ENCODE measurements at places on chromosomes 2 and 18.

- no peak for DNase-seq
Observed at GRCh38 chr2:100140582-100140981, 1.8 kb downstream of the AFF3 start.

GRCh38 chr2:222701721-222702131, 30.3 kb downstream of the MOGAT1 start:
- DNase-seq: no peak

DNA sequence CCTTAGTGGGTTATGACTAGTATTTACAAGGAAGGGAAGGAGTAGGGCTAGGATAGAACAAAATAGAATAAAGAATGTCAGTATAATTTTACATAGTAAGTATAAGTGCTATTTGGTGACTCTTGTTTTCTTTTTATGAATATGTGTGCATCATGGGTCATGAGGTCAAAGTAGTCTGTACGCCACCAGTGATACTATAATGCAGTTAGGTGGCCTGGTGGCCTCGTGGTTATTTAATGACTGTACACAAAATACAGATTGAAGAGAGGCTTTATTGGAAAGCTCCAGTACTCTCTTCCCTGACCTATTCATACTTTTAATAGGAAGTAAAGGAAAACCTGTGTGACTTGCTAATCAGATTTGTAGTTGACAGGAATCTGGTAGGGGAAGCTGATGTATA, 27.3 kb downstream of the CAB39 start:
- no peak for DNase-seq

DNA sequence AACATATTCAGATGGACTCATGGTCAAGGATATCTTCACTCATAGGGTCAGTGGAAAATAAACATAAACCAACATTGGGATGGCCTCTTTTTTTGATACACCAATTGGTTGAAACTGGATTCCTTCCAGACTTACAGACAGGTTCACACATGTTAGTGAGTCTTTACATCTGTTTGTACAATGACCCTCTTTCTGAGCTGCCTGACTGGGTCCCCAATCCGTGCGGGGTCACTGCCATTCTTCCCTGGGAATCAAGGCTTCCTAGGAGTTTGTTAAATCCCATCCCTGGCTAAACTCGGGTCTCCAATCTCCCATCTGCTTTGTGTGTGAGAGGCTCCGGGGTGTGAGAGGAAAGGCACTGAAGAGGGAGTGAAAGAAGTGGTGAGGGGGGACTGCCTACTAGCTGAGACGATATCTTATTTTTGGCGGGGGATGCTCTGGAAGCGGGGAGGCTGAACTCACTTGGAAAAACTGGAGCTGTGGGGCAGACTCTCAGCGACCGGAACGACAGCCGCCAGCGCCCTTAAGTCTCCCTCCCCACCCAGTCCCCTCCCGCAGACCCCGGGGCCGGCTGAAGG, 487 bp downstream of the STARD6 start:
- no peak for DNase-seq

GRCh38 chr2:72427022-72427861, 279.6 kb upstream of the CYP26B1 start:
- DNase-seq: no peak

GRCh38 chr2:6863792-6864191, 1.9 kb downstream of the CMPK2 start:
- DNase-seq: no peak

DNA sequence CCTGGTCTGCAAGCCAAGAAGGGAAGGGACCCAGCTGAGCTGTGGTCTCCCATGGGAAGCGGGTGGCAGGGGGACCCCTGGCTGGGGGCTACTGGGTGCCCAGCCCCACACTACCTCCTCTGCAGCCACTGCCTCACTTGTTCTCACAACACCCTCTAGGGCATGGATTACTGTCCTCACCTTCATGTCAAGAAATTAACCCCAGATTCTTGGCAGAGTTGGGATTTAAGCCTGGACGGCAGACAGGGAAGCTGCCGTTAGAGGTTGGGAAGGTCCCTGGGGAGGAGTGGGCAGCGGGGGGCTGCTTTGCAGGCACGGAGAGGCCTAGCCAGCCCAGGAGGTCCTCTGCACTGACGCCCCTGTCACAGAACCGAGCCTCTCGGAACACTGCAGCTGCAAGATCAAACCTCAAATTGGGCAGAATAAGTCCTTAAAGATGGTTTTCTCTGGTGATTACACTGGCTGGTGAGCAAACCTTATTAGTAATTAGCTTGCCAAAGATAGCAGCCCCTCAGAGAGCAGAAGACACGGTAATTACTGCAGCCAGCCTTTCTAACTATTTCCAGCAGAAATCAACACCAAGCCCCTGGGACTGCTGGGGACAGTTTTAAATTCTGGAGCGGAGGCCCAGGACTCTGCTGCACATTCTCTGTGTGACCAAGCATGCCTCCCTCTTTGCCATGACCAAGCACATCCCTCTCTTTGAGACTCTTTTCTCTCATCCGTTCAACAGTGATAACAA, 35.9 kb downstream of the KCNF1 start:
- no peak for DNase-seq

GRCh38 chr18:10361660-10362059, 92.8 kb upstream of the APCDD1 start:
- no peak for DNase-seq

DNA sequence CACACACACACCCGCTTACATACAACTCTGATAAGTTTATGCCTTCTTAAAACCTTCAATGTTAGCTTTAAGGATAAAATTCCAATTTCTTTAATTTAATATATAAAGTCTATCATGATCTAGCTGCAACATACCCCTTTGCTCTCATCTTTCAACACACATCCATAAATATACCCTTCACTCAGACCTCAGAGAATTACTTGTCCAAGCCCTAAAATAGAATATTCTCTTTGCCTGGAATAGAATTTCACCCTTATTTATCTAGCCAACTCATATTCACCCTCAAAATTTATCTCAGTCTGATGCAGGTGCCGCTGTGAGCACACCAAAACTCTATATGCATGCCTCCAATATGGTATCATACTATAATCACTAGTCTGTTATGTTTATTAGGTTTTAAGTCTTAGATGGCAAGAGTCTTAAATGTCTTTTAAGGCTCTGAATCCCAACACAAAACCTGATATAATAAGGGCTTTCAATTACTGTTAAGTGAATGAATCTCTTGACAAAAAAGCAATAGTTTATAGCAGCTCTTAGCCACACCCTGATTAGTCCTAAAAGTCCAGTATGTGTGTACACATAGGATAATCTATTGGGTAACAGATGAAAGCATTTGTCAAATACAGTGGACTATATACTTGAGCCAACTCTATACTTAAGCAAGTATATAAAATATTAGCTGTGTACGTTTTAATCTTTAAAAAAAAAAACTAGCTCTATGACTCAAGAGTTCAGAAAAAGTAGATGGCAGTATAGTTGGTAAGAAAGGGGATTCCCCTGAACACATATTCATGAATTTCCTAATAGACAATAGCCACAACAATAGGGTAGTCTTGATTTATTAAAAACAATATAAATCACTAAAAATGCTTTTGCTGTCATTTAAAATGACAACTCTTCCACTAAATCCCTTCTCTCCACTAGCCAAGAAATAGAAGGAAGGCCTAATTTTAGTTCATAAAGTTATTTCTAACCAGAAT, 144.5 kb downstream of the EXOC6B start:
- no peak for DNase-seq

DNA sequence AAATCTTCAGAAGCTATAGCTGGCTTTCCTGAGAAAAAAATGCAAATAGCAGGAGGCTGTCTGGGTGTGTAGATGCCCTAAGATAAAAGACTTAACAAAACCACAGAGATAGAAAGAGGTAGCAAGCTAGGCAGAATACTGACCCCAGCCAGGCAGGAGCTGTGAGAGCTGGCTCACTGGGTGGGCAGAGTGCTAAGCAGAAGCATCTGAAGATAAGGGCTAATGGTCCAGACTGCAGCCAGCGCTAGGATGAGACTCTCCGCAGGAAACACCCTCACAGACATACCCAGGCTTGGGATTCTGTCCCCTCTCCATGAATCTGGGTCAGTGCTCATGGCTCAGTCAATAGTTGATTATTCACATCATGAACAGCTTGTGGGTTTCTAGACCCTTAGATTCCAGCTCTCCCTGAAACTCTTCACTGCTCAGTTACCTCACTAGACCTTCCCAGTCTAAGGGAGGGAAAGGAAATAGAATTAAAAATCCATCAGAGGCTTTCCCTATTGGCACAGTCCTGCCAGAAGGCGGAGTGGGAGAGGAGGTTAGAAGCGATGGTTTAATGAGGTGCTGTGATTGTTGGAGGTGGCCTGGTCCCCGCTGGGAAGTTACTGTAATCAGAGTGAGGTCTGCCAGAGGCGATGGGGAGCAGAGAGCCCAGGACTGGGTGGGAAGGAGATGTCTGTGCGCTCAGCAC, 21.4 kb upstream of the CCBE1 start:
- no peak for DNase-seq

DNA sequence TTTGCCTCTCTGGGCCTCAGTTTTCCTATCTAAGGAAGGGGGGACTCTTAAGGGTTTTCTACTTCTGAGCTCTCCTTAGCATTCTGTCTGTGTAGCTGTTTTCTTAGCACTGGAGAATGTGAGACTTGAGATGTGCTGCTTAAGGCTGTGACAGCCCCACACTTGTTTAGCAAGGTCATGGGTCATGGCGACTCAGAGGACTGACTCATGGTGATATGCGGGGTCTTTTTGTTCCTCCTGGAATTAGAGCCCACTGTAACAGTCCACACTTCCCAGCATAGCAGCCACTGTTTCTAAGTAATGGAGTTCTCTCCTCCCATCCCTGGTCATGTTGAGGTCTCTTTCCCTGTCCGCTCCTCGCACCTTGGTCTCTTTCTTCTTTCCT, 4.1 kb upstream of the LPIN1 start:
- DNase-seq: no peak

DNA sequence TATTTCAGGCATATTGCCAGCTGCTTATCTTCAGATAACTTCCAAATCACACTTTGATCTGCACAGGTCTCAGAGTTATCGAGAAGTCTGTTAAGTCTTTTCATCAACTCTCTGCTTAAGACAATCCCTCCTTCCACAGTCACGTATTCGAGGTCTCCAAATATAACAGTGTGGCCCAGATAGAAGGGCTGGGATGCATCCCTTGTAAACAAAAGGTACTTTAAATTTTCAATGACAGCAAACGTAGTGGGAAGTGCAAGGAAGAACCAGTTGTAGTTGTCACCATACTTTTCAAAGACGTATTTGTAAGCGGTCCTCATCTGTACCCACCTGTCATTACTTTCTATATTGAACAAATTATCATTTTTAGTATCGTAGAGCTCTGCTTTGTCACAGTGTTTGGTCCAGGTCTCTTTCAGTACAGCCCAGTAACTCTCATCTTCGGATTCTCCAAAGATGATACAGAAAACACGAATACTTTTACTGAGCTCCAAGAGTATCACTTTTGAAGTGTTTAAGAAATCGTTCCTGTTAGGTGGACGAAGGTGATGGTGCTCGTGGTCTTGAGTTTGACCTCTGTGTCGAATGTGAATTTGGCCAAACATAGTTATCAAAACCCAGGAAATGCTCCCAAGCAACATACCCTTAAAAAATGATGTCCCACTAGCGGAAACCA, 445 bp downstream of the C1GALT1C1L start:
- no peak for DNase-seq

GRCh38 chr2:150710041-150710440, 222.6 kb upstream of the RND3 start:
- no peak for DNase-seq

DNA sequence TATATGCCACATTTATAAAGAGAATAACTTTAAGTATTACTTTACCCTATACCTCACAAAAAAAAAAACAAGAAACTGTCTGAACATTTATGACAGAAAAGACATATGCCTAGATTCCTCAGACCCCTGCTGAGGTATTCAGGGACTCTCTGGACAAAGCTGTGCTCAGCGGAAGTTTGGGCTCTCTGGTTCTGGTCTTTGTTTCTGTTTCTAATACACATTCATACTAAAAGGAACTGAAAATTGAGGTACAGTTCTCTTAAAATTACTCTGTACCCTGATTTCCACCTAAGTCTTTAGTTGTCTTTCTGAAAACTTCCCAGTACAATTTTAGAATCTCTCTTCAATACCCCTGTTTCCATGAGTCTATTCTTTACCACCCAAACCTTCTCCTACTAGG, 160.3 kb downstream of the IKZF2 start:
- DNase-seq: no peak

- DNase-seq: no peak
Observed at GRCh38 chr18:77052983-77053309, 79.6 kb downstream of the MBP start.

GRCh38 chr2:41963661-41964525, 83.9 kb upstream of the PKDCC start:
- peak; percentile 34 for DNase-seq

- peak; percentile 62 for DNase-seq
Observed at GRCh38 chr2:233210843-233211547, 40.5 kb upstream of the ATG16L1 start.

DNA sequence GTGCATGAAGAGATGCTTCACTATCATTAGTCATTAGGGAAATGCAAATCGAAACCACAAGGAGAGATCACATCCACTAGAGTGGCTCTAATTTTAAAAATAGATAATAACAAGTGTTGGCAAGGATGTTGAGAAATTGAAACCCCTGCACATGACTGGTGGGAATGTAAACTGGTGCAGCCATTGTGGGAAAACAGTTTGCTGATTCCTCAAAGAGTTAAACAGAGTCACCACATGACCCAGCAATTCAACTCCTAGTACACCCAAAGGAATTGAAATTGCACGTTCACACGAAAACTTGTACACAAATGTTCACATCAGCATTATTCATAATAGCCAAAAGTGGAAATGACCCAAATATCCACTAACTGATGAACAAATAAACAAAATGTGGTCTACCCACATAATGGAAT, 179.5 kb downstream of the BCL2 start:
- no peak for DNase-seq

DNA sequence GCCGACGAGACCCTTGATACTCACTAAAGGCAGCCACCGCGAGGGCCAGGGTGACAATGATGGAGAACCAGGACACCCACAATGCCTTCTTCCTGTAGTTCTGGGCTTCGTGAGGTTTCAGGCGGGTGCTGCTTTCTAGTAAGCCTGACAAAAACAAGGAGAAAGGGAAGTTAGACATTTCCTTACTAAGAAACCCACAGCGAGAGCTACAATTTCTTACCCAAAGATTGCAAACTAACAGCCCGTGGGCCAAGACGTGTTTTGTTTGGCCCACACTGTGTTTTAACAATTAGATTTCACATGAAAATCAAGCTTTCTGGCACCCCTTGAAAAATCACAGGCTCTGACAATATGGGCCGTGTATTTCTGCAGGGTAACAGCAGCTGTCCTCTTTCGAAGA, 5.6 kb downstream of the TMEM163 start:
- DNase-seq: no peak

DNA sequence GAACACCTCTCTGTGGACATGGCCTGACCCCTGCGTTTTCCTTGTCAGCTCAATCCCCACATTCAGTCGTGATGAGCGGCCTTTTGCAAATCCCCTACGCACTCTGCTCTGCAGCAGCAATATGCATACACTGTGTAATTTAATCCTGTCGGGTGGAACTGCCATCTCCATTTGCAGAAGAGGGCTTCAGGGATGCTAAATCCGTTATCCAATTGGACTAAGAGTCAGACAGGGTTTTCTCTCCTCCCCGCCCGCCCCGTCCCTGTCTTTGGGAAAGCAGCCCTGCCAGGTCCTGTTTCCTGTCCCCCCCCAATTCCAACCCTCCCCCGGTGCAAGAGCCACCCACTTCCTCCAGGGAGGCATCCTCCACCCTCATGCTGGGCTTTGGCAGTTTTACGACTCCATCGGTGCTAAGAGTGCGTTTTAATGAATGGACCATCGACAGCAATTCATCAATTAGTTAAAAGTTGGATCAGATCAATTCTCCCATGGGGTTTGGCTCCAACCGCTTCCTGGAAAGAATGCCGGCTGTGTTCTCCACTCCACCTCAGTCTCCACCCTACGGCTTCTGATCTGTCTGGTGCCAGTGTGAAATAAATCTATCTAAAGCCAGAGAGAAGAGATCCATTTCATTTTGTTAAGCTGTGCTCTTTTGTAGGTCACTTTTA, 53.5 kb upstream of the ASAP2 start:
- DNase-seq: no peak

Data from GM04503 (cell line).